ENCODE measurements at places on chromosomes 3 and 15.

- DNase-seq, result no peak
Measured at GRCh38 chr3:76245073-76245472, 459.7 kb upstream of the ZNF717 start.

GRCh38 chr3:47578691-47579632 lies at the start of gene CSPG5:
CSPG5 (minus strand) TSS chr3:47578865; CDS start chr3:47578693, 172 bp downstream.
- DNase-seq, result no peak

GRCh38 chr15:31510057-31510456 lies 183.4 kb downstream of the KLF13 start:
- no peak for DNase-seq

GRCh38 chr3:13240928-13241618 lies 167.8 kb upstream of the IQSEC1 start:
- DNase-seq, result no peak

DNA sequence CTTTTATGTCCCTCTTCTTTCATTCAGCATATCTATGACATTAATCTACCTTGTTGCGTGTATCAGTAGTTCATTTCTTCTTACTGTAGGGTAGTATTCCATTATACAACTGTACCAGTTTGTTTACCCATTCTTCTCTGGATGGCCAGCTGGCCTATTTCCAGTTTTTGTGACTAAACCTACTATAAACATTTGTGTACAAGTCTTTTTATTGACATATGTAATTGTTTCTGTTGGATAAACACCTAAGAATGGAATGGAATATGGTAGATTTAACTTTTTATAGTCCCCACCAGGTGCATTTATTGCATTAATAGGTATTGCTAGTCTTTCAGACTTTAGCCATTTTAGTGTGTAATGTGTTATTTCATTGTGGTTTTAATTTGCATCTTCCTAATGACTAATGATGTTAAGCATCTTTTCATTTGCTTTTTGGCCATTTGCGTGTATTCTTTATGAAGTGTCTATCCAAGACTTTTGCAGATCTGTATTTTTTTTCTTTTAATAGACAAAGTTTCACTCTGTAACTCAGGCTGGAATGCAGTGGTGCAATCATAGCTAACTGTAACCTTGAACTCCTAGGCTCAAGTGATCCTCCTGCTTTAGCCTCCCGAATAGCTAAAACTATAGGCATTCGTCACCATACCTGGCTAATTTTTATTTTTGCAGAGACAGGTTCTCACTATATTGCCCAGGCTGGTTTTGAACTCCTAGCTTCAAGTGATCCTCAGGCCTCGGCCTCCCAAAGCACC lies 41.9 kb upstream of the XRN1 start:
- no peak for DNase-seq

DNA sequence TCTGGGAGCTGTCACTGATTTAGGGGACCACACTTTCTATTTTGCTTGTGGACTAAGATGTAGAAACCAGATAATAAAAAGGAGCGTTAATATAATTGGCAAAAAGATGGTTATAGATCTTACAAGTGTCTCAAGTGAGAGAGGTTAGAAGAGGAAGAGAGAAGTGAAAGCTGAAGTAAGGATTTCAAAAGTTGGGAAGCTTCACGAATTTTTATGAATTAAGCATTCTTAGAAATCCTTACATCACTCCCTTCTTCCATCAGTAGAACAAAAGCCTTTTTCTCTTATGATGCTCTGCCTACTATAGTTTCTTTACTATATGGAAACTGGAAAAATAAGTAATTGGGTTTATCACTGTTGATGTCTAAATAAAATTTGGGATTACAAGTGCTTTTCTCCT lies 146.5 kb downstream of the FNDC3B start:
- DNase-seq, result no peak

GRCh38 chr3:153130312-153130977 lies 31.6 kb upstream of the RAP2B start:
- no peak for DNase-seq

DNA sequence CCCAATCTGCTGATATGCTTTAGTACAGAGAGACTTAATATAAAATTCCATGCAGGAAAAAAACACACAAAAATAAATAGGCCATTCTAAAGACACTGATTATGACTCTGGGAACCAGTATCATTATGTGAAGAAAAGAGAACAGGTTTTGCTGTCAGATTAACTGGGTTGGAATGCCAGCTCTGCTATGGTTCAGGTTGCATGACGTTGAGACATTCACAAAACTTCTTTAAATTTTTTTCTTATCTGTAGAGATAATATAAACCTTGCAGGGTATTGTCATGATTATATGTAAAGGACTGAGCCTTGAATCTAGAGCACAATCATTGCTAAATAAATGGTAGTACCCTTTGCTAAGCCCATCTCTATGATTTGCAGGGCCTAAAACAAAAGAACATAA lies 86.0 kb downstream of the CPNE4 start:
- DNase-seq, result no peak

DNA sequence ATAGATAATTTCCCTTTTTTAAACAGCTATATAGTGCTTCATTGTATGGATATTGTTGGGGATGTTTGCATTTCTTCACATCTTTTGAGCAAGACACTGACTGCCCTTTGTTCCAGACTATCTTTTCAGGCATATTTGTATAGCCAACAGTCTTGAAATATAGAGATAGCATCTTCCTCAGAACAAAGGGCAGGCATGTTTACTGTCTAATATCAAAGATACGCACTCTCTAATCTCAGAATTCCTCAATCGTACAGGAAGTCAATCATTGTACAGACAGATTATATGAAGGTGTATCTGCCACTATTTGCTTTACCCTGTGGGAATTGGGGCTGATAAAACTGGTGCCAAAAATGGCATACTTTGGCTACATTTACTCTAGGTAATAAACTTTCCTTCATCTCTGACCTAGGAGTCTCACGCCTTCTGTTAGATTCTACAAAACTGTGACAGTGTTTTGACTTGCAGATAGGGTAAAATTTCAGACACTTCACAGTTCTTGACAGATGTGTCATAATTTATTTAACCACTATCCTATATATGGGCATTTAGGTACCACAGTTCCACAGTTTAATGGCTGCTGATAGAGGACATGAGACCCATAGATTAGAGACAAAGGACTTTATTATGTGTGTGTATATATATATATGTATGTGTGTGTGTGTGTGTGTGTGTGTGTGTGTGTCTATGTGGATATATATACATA lies 321.0 kb downstream of the IGSF11 start:
- no peak for DNase-seq

- DNase-seq, result no peak
Measured at GRCh38 chr15:35944945-35945585, 399.1 kb upstream of the DPH6 start.

GRCh38 chr3:127182431-127182830 lies 10.5 kb upstream of the PRR23E start:
- DNase-seq, result no peak

GRCh38 chr3:146972726-146973125 lies 367.6 kb upstream of the PLSCR5 start:
- DNase-seq, result no peak

GRCh38 chr3:133872161-133872560 lies 23.5 kb downstream of the RAB6B start:
- no peak for DNase-seq

DNA sequence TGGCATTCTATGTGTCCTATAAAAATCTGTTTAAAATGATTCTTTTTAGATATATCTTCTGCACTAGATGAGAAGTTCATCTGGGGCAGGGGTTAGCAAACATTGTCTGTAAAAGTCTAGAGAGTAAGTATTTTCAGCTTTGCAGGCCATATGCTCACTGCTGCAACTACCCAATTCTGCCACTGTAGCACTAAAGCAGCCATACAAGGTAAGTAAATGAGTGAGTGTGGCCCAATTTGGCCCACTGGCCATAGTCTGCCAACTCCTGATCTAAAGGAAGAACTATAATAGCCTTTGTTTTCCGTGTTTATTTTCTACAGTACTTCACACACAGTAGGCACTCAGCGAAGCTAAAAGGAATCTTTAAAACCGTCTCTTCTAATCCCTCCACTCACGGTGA lies 42.3 kb downstream of the DLG1 start:
- no peak for DNase-seq

GRCh38 chr3:64759811-64760210 lies 72.0 kb upstream of the ADAMTS9 start:
- no peak for DNase-seq

DNA sequence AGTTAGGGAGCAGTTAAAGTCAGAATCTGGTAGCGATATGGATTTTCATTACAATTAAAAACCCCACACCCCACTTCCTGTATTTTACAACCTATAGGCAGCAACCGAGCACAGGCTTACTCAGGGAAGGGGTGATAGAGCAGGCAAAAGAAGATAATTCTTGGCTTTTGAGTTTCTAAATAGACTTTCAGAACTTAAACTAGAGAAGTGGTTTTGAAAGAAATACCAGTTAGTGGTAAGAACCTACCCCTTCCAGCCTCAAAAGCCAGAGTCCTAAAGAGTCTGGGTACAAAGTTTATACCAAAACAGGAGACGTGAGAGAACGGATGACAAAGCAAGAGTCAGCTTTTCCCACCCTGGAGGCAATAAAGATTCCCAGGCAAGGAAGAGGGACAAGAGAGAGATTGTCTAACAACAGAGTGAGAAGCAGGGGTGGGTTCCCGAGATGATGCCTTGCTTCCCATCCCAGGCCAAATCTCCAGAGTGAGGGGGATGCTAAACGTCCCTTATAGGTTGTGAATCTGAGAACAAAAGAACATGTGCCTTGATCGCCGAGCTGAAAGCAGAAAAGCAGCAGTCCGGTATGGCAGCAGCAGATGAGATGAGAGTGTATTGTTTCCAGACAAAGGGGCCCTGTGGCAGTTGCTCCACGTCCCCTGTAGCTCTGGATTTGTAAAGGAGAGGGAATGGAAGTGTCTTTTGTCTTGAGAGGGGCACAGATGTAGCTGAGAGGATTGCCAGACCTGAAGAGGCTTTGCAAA lies 36.8 kb downstream of the KLHL6 start:
- DNase-seq, result no peak

- DNase-seq, result no peak
Measured at GRCh38 chr15:59998305-59998949, 5.7 kb upstream of the FOXB1 start.

GRCh38 chr15:60243769-60244168 lies 154.0 kb downstream of the ANXA2 start:
- DNase-seq, result no peak

DNA sequence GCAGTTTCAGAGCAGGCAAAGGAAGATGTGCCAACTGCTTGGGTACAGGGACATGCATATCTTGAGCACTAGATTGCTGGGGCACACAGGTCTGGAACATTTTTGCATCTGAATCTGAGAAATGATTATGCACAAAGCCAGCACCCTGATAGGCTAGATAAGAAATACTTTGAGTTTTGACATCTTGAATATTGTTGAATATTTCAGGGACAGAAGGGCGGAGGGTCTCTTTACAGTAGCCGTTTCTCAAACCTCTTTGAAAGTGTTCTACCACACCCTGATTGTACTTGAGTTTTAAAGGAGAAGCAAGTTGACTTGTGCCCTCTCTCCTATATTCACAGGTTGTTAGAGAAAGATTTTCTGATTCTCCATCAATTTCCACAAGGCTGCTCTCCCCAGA lies 188.1 kb upstream of the STRIT1 start:
- no peak for DNase-seq

GRCh38 chr15:33279613-33280205 lies 31.1 kb upstream of the RYR3 start:
- no peak for DNase-seq

- DNase-seq, result peak; percentile 54
Measured at GRCh38 chr3:48592519-48593087, 2.5 kb downstream of the COL7A1 start.

- no peak for DNase-seq
Measured at GRCh38 chr15:92596623-92597022, 59.0 kb downstream of the FAM174B start.

GRCh38 chr15:70741107-70741531 lies 22.2 kb downstream of the UACA start:
- peak; percentile 62 for DNase-seq

DNA sequence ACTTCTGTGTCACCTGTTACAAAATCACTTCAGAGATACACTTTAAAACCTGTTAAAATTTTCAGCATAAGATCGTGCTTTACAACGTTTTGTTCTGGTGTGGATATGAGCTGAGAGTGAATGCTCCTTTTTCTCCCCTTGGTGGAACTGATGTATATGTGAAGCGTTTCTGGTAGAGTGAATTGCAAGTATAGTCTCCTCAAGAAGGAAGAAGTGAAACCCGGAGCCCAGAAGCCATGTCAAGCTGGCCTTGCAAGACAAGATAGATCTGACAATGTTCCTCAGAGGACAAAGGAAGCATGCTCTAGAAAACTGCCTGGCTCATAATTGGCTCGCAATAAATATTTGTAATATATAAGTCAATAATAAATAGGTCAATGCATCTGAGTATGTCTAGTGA lies 23.6 kb downstream of the SERPINI2 start:
- DNase-seq, result no peak

- no peak for DNase-seq
Measured at GRCh38 chr3:11551036-11551435, 92.7 kb downstream of the VGLL4 start.

DNA sequence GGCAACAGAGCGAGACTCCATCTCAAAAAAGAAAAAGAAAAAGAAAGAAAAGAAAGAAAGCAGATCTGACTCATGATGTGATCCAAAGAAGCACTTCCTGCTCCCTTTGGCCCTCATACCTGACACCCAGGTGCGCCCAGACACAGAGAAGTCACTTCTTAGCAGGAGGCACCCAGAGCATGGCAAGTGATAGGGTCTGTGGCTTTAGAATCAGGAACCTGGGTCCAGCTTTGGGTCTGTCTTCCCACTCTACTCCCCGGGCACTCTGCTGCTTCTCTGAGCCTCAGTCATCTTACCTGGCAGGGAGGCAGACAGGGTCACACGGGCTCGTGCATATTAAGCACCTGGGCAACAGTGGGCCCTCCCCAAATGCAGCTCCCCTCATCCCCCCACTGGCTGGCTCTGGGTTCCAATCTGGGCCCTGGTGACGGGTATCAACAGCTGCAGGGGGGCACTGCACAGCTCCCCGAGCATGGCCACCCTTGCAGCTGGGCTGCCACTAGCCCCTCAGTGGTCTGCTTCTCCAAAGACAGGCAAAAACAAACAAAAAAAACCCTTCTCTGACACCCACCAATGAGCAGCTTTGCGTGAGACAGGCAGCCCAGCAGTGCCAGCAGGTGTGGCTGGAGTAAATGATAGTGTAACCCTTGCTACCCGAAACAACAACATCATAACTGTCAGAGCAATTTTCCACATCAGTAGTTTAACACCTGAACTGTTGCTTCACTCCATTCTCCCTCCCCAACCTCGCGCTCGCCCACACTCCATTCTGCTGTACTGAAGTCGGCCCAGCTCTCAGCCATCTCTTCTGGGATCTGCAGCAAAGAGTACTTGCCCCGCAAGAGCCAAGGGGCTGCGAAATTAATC lies 99.8 kb downstream of the MEGF11 start:
- DNase-seq, result no peak

GRCh38 chr15:92142242-92143232 lies 251.1 kb upstream of the ST8SIA2 start:
- no peak for DNase-seq

All from Right ventricle myocardium inferior (tissue), 1 donor.